Activated naive CD4-positive, alpha-beta T cell treated with Interleukin-2 at 50 U/mL for 16 hours (primary cell): ENCODE measurements at places on chromosomes 1 and 21.
A peak's percentile ranks its signal among the peaks of the same experiment; 100 is the strongest.

- no peak for DNase-seq
These were observed 19.8 kb upstream of the COX20 start for GRCh38 chr1:244815600-244816099.

DNA sequence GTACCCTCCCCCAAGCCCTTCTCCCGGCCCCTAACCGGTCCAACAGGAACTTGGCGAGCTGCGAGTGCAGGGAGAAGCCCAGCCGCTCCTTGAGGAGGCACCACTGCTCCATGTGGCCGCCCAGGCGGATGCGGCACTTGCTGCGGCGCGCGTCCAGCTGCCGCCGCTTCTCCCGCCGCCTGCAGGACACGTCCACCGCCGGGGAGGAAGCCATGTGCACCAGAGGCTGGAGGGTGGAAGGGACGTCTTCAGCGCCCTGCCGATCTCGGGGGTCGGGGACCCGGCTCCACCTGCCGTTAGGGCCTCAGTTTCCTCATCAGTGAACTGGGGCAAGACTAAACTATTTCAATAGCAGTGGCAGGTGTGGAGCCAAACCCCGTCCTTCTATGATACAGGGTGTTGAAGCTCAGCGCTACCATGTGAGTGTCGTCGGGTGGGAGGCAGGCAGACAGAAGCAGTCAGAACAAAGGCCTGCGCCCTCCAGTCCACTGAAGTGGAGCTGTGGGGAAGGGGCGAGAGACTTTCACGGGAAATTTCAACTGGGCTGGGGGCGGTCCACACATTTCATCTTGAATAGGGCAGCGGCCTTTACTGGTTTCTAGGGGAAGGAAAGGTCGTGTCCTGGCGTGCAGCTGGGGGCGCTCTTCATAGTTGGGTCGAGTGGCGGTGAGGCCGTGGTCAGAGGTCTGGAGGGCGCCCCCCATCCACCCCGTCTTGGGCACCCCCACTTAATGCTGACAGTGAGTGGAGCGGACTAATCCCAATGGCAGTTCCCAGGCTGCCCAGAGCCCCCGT, 592 bp downstream of the ZNF692 start:
- peak; percentile 36 for DNase-seq

DNA sequence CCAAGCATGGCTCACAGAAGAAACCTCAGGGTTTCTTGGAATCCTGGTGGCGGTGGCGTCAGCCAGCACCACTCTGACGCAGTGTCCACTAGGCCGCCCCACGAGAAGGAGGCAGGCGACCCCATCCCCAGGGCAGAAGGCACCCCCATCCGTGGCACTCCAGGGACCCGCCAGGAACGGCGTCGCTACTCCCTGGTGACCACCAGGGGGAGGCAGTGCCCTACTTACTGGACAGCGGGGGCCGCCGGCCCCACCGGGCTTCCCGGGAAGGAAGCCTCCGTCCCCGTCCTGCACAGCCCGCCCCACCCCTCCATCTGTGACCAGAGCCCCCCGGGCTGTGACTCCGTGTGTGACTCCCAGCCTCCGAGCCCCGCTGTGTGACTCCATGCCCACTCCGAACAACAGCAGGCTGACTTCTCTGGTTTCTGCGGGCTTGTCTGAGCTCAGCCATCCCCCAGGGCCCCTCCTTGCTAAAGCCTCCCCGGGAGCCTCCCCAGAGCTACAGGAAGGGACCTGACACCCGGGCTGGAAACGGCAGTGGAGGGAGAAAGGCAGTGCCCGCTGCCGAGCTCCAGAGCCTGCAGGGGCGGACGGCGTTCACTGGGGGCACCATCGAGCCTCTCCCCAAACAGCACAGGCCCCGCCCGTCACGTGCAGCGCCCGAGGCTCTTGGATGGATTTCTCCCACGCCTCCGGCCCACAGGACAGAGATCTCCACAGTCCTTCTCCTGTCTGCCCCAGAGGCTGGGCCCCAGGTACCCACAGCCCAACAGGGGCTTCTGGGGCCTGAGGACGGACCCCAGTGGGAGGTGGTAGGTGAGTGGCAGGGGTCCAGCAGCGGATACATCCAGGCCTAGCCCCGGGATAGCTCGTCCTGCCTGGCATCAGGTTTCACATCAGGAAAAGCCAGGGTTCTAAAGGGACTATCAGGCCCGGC, 21.1 kb downstream of the KIF17 start:
- DNase-seq, result peak; percentile 74

DNA sequence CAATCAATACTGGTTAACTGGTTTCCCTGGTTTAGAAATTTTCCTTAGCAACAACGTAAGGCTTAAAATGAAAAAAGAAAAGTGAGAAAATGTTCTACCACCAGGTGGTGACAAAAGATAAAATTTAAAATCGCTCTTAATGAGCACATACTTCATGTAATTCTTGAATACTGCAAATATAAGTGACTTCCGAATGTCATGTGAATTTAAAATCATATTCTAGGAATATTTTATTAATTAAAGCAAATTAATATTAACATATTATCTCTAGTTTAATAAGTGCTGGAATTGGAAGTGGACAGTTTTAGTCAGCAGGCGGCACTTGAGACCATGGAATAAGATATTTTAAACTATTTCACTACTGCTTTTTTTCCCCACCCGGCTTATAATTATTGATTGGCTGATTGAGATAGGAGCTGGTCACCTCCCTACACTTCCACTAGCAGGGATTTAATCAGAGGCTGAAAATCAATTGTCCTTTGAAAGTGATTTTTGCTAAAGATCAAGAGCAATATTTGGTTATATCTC, 5.0 kb upstream of the ADAMTS1 start:
- no peak for DNase-seq

- no peak for DNase-seq
These were observed 103.8 kb downstream of the PCBP3 start for GRCh38 chr21:45747233-45747766.

- no peak for DNase-seq
These were observed 6.2 kb upstream of the MMP23B start for GRCh38 chr1:1625824-1626206.

GRCh38 chr21:28900481-28900880, 92.2 kb downstream of the LTN1 start:
- DNase-seq, result no peak

GRCh38 chr1:156675210-156676113, 1.7 kb downstream of the NES start:
- no peak for DNase-seq

DNA sequence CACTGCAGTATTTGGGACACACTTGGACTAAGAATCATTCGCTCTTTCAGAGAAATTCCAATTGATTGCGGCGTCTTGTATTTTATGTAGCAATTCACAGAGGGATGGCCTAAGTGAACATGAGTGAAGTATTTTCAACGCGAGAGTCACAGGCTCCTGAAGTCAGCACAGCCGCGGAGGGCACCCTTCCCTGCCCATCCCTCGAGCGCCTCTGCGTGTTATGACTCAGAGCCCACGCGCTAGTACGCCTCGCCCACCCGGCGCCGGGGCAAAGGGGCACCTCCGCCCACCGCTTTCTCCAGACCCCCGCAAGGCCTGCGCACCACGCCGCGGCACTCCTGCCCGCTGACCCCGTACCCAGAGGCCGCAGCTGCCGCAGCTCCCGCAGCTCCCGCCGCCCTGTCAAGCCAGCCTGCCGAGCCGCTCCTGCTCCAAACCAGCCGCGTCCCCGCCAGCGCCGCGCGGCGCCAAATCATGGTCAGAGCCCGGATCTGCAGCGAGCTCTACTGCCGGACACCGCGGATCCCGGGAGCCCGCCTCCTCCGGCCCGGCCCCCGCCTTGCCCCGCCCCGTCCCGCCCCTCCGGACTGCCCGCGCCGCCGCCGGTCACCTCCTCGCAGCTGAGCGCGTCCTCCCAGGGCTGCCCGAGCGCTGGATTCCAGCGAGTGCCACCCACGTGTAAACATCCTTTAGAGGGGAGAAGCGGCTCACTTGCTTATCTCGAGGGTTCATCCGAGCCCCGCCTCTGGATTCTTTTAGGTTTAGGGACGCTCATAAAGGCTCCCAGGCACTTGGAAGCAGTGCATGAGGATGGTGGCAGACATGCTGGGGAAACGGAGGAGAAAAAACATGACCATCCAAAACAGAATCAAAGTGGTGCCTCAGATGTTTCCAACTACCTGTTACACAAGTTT, at the start of gene GLRX2:
GLRX2 (minus strand) TSS at position 508 of the 914 bp plus-strand sequence; CDS start at position 476, 32 bp downstream.
- peak; percentile 68 for DNase-seq

DNA sequence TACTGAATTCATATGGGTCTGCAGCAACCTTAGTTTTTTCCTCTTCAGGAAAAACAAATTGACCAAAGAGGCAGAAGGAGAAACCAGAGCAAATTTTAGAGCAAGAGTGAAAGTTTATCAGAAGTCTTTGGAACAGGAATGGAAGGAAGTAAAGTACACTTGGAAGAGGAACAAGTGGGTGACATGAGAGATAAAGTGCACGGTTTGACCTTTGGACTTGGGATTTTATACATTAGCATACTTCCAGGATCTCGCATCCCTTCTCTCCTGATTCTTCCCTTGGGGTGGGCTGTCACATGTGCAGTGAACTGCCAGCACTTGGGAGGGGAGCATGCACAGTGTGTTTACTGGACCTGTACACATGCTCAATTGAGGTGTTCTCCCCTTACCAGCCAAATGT, 754.8 kb upstream of the ADAMTS5 start:
- DNase-seq, result no peak

DNA sequence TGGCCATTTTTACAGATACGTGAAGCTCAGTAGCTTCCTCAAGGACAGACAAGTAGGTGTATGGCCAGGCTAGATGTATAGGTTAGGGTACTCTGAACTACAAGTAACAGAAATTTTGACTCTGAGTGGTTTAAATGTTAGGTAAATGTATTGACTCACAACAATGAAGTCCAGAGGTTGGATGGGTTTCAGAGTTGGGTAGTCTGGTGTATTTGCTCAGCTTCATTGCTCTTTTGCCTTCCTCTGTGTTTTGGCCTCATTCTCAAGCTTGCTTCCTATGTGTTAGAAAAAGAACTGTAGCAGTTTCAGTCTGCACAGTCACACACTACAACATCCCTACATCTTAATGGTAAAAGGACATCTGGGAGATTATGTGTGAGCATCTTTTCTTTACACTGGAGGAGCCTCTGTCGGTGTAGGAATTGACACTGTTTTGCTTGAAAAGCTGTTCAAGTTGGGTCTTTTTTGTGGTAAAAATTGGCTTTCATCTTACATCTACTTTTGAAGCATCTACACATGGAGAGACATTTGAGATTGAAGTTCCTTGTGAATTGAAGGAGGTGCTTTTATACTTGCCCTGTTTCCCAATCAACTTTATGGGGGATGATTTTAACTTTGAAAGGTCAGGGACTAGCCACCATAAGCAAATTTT, 64.4 kb downstream of the MAST2 start:
- no peak for DNase-seq

- no peak for DNase-seq
These were observed 234.6 kb upstream of the KAZN start for GRCh38 chr1:14363707-14364413.

- no peak for DNase-seq
These were observed 29.6 kb downstream of the DMBX1 start for GRCh38 chr1:46519209-46519608.

- no peak for DNase-seq
These were observed 38.2 kb upstream of the PKP1 start for GRCh38 chr1:201245082-201245481.

DNA sequence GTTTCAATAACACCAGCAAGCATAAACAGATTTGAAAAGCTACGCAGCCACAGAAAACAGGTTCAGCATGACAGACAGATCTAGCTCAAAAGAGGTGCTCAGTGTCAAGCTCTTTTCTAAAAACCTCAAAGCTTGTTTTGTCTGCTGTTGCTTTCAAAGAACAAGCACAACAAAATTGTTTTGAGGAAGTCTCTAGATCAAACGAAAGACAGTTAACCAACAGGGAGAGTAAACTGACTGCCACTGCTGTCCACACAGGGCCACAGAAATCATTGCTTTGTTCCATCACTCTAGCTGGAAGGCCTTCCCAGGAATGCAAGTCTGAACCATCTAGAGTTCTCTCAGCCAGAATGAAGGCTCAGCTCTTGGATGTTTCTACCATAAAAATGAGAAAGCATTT, 12.8 kb downstream of the APP start:
- no peak for DNase-seq

DNA sequence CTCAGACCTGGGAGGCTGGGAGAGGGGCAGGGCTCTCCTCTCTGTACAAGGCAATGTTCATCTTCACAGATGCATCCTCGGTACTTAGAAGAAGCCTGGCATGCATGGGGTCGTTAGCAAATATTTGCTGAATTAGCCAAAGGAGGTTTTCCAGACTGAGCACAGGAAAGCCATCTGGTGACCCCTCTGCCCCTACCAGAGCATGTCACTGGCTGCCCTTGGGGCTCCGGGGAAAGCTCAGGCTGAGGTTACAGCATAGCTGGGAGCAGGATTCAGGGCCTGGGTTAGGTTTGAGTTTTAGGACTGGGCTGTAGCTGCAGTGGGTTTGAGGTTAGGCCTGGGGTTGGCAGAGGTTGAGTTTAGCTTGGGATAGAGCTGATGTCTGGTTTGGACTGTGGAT, 43.4 kb upstream of the ZBTB40 start:
- no peak for DNase-seq

DNA sequence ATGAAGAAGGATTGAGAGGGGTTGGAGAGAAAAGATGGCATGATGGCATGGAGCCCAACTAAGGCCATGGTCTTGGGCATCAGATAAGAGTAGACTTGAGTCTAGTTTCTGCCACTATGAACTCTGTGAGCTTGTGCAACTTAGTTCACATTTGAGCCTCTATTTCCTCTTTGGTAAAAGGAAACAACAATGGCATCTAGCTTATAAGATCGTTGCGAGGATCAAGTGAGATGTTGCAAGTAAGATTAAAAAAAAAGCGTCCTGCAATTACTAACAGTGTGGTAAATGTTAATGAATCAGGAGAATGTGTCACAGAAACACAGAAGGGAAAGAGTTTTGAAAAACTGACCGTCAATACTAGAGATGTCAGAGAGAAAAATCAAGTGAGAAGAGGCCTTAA, 202.9 kb upstream of the FGGY start:
- no peak for DNase-seq

DNA sequence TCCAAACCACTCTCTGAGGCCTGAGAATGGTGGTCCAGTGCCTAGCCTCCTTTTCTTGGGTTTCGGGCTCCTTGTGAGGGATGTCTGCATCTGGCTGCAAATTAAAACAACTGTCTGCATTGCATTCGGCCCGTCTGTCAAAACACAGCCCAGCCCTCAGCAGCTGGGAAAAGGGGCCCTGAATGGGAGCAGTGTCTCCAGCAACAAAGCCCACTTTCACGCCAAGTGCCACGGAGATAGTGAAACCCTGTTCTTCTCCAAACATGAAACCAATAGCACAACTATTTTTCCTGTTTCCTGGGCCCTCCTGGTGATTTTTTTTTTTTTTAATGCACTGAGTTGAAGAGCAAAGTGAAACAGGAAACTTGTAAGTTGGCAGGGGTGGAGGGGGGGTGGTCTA, 138.4 kb downstream of the PLXNA2 start:
- no peak for DNase-seq

GRCh38 chr1:205704903-205705302, 24.6 kb upstream of the SLC45A3 start:
- no peak for DNase-seq

GRCh38 chr1:145707183-145707867, at the start of gene PDZK1:
PDZK1 (minus strand) TSS chr1:145707368; CDS start chr1:145688021, 19,347 bp downstream.
- DNase-seq, result no peak

- no peak for DNase-seq
These were observed 105.2 kb upstream of the HMGB4 start for GRCh38 chr1:33758698-33759097.
